ENCODE measurements at places on chromosomes 13 and 19.

DNA sequence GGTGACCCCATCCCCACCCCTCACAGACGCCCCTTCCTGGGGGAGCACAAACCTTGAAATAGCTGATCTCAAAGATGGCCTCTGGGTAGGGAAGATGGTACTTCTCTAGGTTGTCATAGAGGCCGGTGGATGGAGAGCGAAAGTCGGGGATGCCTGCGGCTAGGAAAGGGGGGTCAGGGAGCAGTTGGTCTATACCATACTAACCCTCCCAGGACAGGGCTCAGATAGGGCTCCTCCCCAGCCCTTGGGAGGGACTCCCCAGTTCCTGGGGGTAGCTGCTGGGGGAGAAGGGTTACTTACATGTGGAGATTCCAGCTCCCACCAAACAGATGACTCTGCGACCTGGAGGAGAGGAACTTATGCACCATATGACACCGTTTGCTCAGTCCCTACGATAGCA, 9.6 kb downstream of the SIRT2 start:
- no peak for DNase-seq

- peak; percentile 35 for DNase-seq
Observed at GRCh38 chr19:16897029-16897855, 8.4 kb downstream of the F2RL3 start.

DNA sequence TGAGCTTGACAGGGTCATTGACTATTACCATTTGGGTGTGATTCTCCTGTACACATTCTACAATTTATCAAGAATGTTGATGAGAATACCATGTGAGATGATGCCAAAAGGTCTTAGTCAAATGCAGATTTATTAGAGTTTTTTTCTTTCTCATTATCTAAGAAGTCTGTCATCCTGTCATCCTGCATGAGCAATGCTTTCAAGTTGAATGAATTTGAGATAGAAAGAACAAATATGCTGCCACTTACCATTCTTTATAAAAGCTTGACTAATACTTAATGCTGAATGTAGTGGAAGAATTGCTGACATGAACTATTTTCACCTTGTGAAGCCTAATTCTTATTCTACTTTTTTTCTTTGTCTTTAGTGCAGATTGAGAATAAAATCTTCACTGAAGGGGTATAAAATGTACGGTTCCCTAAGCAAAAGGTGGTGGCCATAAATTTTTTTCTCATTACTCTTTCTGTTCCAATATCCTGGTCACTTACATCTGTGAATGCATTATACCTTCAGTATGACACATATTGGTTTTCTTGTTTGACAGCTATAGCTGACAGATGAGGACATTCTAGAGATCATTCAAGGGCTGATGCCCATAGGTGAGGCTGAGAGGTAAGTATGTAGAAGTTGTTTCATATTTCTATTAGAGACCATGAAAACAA, 1434.7 kb downstream of the SLITRK1 start:
- no peak for DNase-seq

GRCh38 chr19:33345163-33345562, 28.3 kb upstream of the CEBPG start:
- no peak for DNase-seq

- no peak for DNase-seq
Observed at GRCh38 chr13:92122186-92122853, 723.9 kb downstream of the GPC5 start.

DNA sequence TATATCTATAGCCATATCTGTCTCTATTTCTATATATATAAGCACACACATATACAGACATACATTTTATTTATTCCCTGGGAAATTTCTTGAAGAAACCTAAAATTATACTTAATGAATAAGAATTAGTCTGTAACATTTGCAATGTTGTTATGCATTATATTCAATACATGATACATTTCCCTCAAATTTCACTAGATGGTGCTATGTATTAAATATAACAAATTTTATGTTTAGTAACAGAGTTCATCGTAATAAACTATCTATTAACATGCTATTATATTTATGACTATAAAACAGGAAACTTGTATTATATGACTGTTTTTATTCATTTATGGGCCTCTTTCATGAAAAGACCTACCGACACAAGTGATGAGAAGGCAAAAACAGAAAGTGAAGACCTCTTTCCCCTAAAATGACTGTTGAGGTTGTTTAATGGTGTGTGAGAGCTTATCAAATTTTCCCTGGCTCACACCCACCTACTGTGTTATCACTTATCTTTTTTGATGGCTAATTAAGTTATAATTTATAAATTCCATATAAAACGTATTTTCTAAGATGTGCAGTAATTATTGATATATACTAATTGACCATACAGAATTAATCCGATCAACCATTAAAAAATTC, 881.9 kb downstream of the SLITRK6 start:
- no peak for DNase-seq

- peak; percentile 38 for DNase-seq
Observed at GRCh38 chr13:46181840-46182490, at the start of gene LCP1. LCP1 (minus strand) TSS chr13:46182177; CDS start chr13:46159662, 22,515 bp downstream.

DNA sequence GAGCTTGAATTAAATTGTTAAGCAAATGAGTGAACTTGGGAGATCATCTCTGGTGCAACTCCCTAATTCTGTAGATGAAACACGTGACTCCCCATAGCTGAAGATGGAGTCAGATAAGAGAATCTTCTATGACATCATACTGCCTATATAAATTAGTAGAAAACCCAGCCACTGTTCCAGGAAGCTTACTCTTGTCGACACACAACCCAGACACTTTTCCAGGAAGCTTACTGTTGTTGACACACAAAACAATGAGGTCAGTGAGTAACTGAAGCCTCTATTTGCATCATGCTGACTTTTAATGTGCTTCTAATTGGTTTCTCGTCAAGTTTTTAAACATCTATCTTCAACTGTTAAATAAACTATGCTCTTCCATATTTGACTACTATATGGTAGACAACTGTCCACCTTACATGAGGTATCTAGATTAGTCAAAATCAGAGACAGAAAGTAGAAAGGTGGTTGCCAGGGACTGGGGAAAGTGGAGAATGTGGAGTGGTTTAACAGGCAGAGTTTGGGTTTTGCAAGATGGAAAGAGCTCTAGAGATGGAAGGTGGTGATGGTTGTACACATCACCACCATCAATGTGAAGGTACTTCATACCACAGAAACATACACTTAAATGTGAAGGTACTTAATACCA, 168.2 kb downstream of the FGF14 start:
- DNase-seq, result no peak

DNA sequence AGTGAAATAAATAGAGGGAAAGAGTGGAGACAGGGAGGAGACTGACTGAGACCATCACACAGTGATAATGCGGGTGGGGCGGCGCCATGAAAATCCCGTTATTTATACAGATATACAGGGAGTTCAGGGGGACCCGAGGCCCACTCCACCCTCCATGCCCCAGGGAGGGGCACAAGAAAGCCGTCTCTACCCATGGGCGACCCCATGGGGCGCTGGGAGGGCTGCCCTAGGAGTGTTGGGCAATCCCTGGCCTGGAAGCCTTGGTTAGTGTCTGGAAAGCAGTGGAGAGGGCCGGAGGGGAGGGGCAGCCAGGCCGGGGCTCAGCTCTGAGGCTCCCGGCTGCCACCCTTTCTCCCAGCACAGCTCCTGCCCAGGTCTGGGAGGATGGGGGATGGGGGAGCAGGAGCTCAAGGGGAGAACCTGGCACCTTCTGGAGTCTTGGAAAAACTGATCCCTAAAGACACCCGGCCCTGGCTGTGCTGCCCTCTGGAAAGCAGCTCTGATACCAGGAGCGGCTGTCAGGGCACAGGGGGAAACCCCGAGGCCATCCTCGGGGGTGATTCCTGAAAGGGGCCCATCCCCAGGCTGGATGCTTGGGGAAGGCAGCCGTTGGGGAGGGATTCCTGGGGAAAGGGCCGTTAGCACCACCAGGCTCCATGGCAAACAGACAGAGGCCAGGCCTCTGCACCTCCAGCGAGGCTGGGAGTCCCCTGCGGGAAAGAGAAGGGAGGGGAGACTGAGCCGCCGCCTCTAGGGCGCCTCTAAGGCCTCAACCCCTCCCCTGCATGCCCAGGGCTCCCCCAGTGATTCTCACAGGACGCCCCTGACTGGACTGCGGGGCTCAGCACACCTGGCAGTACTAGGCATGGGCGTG, 3.0 kb upstream of the PRKD2 start:
- DNase-seq, result no peak

GRCh38 chr13:45402641-45403040, 15.5 kb downstream of the SLC25A30 start:
- DNase-seq, result no peak

- DNase-seq, result no peak
Observed at GRCh38 chr13:97202761-97203160, 19.4 kb upstream of the MBNL2 start.

DNA sequence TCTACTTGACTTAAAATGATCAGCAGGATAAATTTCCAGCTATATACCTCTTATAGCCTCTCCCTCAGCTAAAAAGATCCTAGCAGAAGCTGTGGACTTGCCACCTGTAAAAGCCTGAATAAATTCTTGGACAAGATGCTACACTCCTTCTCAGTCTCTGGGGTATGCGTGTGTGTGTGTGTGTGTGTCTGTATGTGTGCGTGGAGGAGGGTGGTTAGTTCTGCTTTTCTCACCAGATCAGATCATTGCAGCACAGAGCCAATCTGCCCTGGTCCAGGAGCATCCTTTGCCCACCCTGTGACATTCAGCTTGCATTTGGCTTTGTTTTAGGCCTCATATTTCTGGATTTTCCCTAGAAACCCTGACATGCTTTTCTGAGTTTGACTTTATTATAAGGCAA, 438.3 kb downstream of the RFC3 start:
- no peak for DNase-seq

- DNase-seq, result no peak
Observed at GRCh38 chr13:73767747-73768315, 366.4 kb downstream of the KLF12 start.

- DNase-seq, result no peak
Observed at GRCh38 chr19:35757231-35757748, 461 bp upstream of the HSPB6 start.

- DNase-seq, result no peak
Observed at GRCh38 chr13:80276371-80277289, 64.3 kb downstream of the SPRY2 start.

DNA sequence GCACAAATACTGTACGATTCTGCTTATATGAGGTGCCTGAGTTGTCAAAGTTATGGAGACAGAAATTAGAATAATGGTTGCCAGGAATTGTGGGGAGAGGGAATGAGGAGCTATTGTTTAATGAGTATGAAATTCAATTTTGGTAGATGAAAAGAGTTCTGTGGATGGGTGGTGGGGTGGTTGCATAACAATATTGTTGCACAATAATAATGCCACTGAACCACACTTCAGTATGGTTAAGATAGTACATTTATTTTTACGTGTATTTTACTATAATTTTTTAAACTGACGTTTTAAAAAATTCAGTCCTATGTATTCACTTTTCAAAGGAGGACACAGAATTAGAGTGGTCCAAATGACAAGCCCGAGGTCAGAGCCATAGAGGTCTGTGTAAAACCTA, 1.8 kb upstream of the OXGR1 start:
- DNase-seq, result no peak

- DNase-seq, result no peak
Observed at GRCh38 chr13:49454388-49455006, 10.4 kb downstream of the SETDB2 start.

GRCh38 chr13:46008631-46009030, 43.9 kb downstream of the ZC3H13 start:
- DNase-seq, result no peak

GRCh38 chr13:93903909-93904308, 575.6 kb downstream of the DCT start:
- DNase-seq, result no peak

DNA sequence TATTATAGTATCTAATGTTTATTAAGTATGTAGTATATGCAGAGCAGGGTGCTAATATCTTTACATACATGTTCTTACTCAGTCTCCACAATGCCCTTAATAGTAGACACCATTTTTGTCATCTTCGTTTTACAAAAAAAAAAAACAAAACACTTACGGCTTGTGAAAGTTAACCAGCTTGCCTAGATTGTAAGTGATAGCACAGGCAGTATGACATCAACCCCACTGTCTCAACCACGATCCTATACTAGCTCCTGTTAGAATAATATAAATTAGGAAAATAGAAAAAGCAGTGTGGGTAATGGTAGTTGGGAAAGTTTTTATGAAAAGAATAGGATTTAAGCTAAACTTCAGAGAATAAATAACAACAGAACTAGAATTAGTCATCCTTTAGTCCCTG, 34.3 kb downstream of the MICU2 start:
- no peak for DNase-seq

GRCh38 chr19:12666265-12667048, at the start of the genes MAN2B1 and WDR83:
MAN2B1 (minus strand) TSS chr19:12666742; CDS start chr19:12666701, 41 bp downstream.
WDR83 (plus strand) TSS chr19:12666807; CDS start chr19:12669791, 2,984 bp downstream.
- peak; percentile 51 for DNase-seq

DNA sequence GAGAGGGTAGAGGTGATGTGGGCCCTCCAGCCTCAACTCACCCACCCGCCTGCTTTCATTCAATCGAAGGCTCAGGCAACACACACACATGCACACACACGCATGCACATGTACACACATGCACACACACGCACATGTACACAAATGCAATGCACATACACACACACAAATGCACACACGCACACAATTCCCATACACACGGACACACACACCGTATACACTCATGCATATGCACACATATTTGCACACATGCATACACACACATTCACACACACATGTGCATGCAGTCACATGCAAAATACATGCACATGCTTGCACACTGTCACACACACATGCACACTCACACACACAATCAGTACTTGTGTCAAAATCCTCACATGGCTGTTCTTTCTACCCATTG, 55.9 kb upstream of the SPACA7 start:
- DNase-seq, result no peak

DNA sequence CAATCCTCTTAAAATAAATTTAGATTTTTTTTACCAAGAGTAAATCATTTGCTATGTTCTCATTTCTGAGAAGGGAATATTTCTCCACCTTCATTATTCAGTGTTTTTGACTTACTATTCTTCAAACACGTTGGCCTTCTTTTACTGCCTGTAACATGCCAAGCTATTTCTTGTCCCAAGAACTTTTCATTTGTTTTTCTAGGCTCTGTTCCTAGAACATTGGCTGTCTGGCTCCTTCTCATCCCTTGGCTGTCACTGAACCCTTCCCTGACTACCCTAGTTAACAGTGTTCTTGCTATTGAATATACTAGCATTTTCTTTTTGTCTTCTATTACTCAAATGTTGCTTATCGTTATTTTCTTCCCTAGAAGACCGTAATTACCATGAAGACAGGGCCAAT, 248.1 kb downstream of the ITGBL1 start:
- no peak for DNase-seq

GRCh38 chr13:43390619-43391018, 367.2 kb downstream of the DNAJC15 start:
- DNase-seq, result no peak

GRCh38 chr13:87999788-88000187, 328.6 kb downstream of the SLITRK5 start:
- DNase-seq, result no peak

Data from stimulated activated CD8-positive, alpha-beta memory T cell treated with anti-CD3 and anti-CD28 coated beads, Interleukin-4, amount 100 ng/mL, for 1 hour (primary cell).